Cortex of kidney (tissue), 1 donor: ENCODE measurements at places on chromosomes 16 and 17.

GRCh38 chr16:29756654-29757053, 10.9 kb upstream of the C16orf54 start:
- no peak for DNase-seq

DNA sequence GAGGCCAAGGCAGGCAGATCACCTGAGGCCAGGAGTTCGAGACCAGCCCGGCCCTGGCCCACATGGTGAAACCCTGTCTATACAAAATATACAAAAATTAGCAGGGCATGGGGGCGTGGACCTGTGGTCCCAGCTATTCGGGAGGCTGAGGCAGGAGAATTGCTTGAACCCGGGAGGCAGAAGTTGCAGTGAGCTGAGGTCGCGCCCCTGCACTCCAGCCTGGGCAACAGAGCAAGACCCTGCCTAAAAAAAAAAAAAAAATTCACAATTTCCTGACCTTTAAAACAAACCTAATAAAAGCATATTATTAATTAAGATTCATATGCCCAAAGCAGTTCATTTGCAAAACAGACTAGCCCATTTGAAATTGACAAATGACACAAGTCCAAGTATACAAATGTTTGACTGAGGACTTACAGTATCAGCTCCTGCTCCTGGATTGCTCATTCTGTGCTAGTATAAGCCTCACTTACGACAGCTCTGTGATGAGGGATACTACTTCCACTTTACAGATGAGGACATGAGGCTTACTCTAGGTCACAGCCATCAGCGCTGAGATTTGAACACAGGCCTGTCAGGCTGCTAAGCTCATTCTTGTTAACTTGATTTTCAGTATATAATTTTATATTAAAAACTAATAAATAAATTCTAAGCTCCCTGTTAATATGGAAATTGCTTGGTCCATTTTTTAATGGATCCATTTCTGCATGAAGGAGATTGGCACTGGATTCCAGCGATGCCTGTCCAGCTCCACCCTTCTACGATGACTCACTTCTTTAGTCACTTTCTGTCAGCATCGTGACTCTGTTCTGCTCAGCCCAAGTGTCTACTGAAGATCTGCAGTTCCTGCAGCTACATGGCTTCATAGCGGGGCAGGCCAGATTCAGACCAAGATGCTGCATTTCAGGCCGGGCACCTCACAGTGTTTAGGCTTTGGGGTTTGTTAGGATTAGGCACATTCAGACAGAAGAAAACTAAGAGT, 88.2 kb downstream of the WDR59 start:
- DNase-seq, result no peak

DNA sequence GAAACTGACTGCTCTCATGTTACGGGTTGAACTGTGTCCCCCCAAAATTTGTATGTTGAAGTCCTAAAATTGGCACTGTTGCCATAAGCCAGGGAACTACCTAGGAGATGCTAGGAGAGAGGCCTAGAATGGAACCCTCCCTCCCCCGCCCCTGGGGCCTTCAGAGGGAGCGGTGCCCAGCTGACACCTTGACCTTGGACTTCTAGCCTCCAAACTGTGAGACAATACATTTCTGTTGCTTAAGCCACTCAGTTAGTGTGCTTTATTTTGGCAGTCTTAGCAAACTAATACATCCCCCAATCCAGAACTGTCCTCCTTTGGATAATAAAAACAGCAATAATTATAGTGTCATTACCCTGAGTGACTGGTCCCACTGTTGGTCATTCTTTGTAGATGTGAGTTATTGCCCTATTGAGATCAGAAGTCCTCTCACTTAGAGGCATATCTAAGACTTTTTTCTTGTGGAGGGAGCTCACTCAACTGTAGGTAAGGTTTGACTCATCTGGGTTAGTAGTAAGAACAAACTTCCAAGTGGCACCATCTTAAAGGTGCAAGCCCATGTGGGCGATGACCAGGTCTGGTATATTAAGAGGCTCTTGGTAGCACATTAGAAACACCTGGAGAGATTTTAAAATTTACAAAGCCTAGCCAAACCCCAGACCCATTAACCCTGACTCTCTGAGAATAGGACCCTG, 93.0 kb upstream of the HLF start:
- DNase-seq, result no peak

GRCh38 chr16:89152831-89153700, 18.5 kb upstream of the CDH15 start:
- no peak for DNase-seq

GRCh38 chr16:76222087-76222486, 55.1 kb upstream of the CNTNAP4 start:
- DNase-seq, result no peak

GRCh38 chr17:17897442-17897841, 60.7 kb upstream of the SREBF1 start:
- no peak for DNase-seq

DNA sequence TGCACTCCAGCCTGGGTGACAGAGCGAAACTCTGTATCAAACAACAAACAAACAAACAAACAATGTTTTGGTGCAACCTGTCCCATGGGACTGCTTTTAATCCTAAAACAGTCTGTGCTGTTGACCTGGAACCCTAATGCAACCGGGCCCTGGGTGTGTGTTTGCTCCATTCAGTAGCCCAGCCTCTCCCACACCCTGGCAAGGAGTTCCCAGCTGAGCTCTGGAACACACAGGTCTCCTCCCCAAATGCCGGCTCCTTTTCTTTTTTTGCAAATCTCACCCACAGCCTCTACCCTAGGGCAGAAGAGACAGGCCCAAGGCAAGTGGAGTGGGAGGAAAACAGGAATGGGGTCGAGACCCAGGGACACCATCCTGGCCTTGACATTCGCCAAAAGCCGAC, 29.8 kb upstream of the RASD1 start:
- no peak for DNase-seq

DNA sequence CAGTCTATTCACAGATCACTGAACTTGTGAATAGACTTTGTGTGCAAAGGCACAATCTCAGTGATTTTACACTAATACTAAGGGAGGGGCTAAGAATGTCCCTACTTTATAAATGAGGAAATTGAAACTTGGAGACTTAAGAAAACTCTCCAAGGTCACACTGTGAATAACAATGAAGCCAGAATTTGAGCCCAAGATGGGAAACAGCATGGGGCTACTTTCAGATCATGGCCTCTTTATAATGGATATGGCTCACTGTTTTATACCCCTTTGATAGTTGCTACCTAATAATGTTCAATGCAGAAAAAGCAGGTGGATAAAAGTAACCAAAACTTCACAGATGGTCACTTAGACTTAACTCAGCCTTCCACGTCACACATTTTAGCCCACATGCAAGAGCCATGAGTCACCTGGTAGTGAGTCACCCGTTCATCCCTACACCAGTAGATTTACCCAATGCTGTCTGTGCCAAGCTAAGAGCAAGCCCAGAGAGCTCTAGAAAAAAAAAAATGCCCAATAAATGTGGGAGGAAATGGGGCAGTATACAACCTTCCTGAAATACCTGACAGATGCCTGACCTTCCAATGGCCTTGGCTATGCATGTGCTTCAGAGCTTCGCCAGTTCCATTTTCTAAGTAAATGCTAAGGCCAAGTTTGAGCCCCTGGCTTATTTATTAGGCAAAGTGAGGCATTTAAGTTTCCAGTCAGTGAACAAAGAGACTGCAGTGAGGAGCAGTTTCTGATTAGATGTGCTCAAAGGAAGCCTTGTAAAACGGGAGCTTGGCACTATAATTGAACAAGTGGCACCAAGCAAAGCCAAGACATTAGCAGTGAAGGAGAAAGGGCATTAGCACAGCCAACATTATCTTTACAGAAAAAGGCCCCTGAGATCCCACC, 219.7 kb downstream of the TMEM114 start:
- DNase-seq, result no peak

DNA sequence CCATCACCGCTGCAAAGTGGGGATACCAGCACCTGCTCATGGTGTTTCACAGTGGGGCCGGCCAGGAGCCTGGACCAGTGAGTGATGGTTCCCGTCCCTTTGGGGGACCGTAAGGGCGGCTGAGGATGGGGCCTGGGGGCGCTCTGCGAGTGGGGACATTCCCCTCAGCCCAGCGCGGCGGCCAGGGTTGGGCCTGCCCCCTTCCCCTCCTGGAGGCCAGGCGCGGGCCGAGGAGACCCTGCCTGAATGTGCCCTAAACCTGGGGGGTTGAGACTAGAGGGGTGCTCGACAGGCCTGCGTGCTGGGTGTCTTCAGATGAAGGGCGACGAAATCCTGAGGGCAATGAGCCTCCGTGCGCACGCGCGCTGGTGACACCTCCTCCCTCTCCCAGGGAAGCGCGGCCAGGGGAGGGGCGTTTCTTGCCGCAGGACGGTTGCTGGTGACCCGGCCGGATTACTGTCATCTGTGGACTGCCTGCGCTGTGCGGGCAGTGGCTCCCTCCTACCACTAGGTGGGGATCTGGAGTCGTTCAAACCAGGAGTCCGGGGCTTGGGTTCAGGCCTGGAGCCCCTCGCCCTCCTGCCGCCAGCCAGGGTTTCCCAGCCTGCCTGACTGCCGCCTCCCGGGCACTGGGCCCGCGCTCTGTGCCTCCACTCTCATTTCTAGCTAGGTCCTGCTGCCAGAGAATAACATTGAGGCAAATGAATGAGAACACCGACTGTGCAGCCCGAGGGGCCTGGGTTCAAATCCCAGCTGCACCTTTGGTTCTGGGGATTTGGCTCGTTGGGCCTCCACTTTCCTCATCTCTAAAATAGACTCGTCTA, 17.1 kb downstream of the TBX2 start:
- no peak for DNase-seq

DNA sequence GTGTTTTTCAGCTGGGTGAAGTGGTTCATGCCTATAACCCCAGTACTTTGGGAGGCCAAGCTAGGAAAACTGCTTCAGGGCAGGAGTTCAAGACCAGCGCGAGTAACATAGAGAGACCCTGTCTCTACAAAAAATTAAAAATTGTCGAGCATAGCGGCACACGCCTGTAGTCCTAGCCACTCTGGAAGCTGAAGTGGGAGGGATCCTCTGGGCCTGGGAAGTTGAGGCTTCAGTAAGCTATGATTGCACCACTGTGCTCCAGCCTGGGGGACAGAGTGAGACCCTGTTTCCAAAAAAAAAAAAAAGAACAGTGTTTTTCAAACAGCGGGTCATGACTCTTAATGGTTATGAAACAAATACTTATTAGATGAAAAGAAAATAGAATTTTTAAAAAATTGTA, 2.3 kb upstream of the CYTH1 start:
- DNase-seq, result no peak

- DNase-seq, result no peak
These were observed 3.1 kb upstream of the SETD6 start for GRCh38 chr16:58511933-58512815.

DNA sequence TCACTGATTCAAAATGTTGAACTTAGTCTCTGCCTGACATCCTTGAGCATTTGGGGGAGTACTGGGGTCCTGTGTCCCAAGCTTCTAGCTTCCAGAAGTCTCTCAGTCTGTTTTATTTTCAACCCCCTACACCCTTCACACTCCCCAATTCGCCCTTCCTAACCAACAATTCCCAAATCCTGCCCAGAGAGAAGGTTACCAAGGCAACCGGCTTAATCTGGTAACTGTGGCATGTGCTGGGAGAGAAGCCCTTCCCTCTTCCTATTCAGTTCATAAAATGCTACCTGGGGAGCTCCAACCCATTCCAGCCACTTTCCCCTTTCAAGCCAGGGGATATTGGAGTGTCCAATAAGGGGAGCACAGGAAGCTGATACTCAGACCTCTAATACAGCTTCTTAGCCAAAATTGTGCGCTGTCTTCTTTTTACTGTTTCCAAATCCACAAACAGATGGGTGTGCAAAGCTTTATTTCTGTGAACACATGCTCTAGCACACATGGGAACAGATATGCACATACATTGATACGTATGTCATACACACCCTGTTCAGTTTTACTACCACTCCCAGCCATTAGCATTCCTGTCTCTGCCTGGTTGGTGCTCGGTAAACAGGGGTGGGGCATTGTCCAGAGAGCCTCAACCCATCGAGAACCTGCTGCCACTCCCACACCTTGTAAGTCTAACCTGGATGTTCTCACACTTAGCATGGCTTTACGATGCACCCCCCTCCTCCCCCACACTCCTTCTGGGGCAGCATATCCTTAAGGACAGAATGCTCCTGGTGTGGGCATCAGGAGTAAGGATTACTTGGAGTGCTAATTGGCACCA, 1.1 kb upstream of the RAPGEFL1 start:
- no peak for DNase-seq

- DNase-seq, result no peak
These were observed 765 bp upstream of the ADORA2B start for GRCh38 chr17:15943971-15944758.

DNA sequence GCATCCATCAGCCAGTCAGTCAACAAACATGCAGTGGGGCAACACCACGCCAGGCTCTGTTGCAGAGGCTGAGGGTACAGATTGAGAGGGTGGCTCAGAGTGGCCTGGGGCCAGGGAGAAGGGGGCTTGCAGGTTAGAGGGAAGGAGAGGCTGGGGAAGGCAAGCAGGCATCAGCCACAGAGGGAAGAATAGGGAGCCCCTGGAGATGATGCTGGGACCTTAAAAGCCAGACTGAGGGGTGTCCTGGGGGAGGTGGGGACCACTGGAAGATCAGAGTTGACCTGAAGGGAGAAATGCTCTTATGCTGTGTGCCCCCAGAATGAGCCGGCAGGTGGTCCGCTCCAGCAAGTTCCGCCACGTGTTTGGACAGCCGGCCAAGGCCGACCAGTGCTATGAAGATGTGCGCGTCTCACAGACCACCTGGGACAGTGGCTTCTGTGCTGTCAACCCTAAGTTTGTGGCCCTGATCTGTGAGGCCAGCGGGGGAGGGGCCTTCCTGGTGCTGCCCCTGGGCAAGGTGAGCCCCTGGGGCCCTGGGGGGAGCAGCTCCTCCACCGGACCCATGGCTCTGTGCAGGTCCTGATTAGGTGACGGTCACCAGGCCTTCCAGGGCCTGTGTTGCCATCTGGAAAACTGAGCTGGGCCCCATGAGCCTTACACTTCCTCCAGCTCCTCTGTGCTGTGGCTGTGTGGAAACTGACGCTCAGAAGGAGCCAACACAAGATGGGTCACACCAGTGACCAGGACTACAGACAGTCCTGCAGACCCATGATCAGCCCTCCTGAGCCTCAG, 1.7 kb downstream of the CORO1A start:
- no peak for DNase-seq

DNA sequence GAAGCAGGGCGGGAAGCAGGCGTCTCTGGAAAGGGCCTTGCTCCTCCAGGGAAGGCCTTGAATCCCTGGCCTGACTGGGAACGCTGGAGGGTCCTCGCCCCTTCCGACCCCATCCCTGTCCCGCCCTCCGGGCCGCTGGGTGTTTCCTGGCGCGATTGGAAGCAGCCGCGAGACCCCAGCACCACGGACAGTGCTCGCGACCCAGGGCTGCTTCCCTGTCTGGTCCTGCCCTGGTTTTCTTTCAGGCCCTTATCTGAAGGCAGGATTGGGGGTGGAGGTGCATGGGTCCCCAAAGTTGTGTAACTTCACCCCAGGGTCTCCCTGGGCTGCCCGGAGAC, 2.1 kb downstream of the MGAT5B start:
- no peak for DNase-seq

GRCh38 chr16:51540259-51540658, 389.2 kb upstream of the SALL1 start:
- no peak for DNase-seq

DNA sequence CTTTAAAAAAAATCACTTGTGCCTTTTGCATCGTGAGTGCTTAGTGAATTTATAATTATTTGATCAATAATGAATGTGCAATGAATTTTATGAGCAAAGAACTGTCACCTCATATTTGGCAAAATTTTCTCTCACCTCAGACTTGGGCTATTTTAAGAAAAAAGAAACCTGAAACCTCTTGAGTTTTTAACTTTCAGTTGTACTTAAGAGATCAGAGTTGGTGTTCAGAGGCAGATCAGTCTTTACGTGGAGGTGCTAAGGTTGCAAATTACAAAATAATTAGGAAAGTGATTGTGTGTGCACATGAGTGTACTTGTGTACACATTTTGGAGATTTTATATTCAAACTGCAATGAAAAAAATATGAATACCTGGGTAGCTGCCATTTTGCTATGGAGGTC, 218.7 kb upstream of the RBFOX1 start:
- DNase-seq, result no peak
